ENCODE measurements at places on chromosomes 2 and 18.

GRCh38 chr2:15472876-15473275, 88.3 kb downstream of the NBAS start:
- no peak for DNase-seq

GRCh38 chr2:227703961-227704360, 13.9 kb downstream of the SLC19A3 start:
- no peak for DNase-seq

DNA sequence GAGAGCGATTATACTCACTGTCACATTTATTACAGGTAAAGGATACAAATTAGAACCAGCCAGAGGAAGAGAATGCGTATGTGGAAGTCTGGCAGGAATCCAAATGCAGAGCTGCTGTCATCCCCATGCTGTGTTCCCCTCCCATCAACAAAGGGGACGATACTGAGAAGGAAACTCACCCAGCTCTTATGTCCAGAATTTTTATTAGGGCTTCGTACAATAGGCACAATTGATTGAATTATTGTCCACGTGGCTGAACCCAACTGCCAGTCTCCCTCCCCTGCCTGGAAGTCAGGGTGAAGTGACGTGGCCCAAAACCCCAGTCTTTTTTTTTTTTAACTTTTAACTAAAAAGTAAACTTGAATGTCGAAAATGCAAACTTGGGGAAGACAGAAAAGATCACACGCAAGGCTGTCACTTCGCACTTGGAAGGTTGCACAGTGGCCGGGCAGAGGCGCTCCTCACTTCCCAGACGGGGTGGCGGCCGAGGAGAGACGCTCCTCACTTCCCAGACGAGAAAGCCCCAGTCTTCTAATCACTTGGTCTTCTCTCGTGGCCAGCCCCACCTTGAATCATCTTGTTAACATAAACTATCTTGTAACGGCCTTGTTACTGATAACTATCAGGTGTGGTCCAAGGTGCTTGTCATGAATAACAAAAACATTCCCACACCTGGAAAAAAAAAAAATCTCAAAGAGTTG, 40.0 kb upstream of the ITSN2 start:
- DNase-seq, result no peak

GRCh38 chr2:96564026-96564425, 27.5 kb downstream of the ARID5A start:
- no peak for DNase-seq

- peak; percentile 80 for DNase-seq
Observed at GRCh38 chr2:95076705-95077529, 44.7 kb downstream of the MRPS5 start.

GRCh38 chr2:232577841-232578240, 27.4 kb downstream of the EIF4E2 start:
- DNase-seq, result no peak

GRCh38 chr18:70671889-70672565, 383.2 kb downstream of the SOCS6 start:
- DNase-seq, result no peak

DNA sequence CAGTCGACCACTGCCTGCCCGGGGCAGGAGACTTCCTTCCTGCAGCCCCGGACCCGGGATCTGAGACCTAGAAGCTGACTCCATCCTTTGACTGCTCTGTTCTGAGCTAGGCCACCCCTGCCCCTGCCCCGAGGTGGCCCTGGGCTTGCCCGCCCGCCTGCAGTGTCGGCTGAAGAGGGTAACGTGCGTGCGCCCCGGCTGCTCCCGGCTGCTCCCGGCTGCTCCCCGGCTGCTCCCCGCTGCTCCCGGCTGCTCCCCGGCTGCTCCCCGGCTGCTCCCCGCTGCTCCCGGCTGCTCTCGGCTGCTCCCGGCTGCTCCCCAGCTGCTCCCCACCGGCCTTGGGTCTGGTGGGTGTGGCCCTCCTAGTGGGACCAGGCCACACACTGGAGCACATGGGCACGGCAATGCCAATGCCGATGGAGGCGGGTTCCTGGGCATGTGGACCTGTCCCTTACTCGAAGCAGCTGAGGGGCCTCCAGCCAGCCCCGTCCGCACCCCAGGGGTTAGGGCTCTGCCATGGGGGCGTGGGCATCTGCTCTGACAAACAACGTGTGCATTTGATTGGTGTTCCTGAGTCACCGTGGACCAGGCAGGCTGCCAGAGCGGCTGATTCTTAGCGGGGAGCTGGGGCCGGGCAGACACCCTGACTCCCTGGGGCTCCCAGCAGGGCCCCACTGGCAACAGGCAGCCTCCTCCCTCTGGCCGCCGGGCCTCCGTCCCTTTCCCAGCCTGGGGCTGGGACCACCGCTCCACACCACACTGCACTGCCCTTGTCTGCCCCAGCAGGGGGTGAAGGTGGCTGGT, 2.0 kb upstream of the GAL3ST2 start:
- DNase-seq, result peak; percentile 2

DNA sequence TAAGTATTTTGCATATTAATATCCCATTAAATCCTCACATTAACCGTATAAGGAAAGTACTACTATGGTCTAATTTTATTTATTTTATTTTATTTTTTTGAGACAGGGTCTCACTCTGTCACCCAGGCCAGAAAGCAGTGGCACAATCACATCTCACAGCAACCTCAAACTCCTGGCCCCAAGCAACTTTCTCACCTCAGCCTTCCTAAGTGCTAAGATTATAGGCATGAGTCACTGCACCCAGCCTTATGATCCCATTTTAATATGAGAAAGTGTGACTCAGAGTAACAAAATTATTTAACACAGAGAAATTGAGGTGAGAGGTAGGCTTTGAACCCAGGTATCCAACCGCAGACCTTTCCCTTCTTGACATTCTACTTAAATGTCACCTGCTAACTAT, 330.0 kb upstream of the POU3F3 start:
- no peak for DNase-seq

GRCh38 chr18:361941-362310, 94.1 kb upstream of the THOC1 start:
- DNase-seq, result peak; percentile 33

- DNase-seq, result no peak
Observed at GRCh38 chr2:179349670-179350303, 85.2 kb upstream of the SESTD1 start.

DNA sequence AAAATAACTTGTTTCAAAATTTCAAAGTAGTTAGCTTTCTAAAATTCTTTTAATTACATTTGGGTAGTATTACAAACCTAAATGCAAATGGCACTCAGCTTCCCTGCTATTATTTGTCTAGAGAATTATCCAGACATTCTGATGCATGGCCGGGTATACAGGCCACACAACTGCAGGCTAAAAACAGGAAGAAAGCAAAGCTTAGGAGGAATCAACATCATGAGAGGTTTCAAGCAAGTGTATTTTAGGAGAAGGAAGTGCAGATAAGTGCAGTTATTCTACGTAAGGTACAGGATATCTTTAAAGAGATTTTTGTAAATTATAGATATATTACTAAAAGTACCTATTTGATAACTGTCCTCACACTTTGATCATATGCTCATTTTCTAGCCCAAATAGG, 46.8 kb upstream of the RNU4ATAC start:
- DNase-seq, result no peak

DNA sequence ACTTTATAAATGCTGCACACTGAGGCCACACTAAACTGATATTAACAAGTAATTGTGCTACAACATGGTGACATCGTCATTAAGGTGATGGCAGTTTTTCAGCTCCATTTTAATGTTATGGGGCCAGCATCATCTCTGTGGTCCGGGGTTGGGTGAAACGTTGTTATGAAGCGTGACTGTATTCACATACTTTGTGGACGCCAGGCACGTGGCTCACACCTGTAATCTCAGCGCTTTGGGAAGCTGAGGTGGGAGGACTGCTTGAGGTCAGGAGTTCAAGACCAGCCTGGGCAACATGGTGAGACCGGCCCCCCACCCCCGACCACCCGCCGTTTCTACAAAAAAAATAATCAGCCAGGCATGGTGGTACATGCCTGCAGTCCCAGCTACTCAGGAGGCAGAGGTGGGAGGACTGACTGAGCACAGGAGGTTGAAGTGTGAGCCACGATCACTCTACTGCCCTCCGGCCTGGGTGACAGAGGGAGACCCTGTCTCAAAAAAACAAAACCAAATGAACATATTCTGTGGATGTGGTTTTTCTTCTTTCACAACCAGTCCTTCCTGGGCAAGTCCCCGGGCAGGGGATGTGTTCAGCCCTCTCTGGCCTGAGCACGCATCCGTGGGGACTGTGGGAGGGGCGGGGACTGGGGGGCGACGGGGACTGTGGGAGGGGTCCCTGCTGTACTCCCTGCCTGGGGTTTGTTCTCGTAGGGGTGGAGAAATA, 12.9 kb upstream of the GAL3ST2 start:
- DNase-seq, result no peak

- no peak for DNase-seq
Observed at GRCh38 chr2:19357402-19358241, 801 bp downstream of the OSR1 start.

DNA sequence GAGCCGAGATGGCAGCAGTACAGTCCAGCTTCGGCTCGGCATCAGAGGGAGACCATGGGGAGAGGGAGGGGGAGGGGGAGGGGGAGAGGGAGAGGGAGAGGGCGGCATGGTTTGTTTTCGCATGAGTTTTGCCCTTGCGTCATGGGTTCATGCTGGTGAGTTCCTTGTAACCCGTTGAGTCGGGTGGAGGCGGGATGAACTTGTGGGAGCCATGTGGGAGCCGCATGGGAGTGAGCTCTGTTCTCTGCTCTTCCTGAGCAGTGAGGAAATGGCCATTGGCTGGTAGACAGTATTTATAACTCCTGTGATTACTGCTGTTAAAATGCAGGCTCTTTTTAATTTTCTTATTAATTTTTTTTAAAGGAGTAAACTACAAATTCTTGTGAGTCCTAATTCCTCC, 108.0 kb downstream of the CEP192 start:
- no peak for DNase-seq

- no peak for DNase-seq
Observed at GRCh38 chr2:198356157-198356556, 551.8 kb downstream of the PLCL1 start.

DNA sequence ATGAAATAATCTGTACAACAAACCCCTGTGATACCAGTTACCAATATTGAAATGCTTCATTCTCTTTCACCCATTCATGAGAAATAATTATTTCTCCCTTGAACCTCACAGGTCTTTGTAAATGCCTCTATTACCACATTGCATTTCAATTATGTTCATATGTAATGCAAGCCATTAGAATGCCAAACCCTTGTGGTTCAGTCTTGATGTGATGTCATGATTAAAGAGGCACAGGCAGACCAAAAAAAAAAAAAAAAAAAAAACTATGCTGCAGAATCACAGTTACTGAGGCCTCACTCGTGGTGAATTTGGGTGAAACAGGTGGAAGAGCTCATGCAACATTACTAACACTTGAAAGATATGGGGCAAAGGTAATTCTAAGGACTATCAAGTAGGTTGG, 9.4 kb upstream of the EPG5 start:
- DNase-seq, result no peak

DNA sequence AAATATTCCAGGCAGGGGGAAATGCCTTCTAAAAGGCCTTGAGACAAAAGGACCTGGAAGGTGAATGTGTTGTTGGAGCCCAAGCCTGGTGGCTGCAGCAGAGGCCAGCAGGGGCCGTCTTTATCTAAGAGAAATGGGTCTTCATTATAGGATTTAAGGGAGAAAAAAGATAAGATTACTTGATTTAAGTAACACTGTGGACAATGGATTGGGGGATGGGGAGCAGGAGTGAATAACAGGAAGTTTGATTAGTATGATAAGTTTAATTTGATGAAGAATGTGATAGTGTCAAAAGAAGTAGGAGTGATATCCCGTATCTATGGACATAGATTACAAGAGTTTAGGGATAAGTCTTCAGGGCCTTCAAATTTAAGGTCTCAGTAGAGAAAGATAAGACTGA, 64.2 kb downstream of the WDR75 start:
- DNase-seq, result no peak

GRCh38 chr2:168052773-168053172, 194.6 kb downstream of the STK39 start:
- DNase-seq, result no peak

GRCh38 chr2:5121642-5122041, 570.5 kb upstream of the SOX11 start:
- no peak for DNase-seq

GRCh38 chr2:21552981-21553380, 429.2 kb downstream of the TDRD15 start:
- no peak for DNase-seq

DNA sequence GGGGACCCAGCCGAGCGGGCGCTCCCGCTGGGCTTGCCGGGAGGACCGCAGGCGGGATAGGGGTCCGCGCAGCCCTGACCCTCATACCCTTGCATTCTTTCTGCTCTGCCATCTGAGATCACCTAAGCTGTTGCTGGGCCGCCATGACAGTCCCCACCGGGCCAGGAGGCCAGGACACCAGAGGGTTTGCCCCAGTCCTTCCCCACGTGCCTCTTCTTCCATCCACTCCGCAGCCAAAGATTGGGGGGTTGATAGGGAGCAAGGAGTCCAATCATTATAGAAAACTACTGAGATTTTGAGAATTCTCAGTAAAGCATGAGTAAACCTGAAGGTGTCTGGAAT, 453 bp upstream of the GRB14 start:
- no peak for DNase-seq

GRCh38 chr18:2994603-2995432, 18.1 kb downstream of the LPIN2 start:
- DNase-seq, result peak; percentile 9

DNA sequence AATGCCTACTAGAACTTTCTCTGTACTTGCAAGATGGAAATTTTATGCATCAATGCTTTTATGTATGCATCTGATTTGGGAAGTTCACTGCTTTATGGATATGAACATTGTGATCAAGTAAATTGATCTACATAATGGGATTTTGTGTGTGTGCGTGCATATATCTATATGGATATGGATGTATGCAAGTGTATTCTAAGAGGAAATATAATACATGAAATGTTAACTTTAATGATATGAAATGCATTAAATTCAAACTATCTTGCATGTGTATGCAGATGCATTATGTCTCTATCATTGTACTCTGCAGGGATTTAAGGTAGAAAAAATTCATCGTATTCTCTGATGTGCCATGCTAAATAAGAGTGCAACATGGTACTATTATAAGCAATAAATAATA, 1855.4 kb upstream of the PIK3C3 start:
- DNase-seq, result no peak

DNA sequence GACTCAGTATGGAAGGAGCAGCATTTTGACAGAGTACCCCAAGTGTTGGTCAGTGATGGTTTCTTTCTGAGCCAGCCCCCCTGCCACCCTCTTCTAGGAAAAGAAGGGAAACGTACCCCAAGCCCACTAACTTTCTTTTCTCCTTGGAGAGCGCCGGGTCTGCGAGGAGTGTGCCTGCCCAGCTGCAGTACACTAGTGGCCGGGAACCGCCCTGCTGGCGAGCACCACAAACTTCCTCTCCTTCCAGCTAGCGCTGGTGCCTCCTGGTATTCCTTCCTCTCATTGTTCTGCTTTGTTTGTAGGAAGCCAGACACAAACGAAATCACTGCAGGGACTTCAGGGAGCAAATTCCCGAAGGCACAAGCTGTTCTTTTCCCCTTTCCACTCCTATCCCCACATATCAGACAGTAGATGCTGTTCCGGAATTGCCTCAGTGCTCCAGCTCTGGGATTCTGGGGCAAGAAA, 1.8 kb downstream of the CCDC85A start:
- peak; percentile 69 for DNase-seq

Data from endothelial cell (in vitro differentiated cells).